ENCODE measurements at places on chromosomes 1 and 21. TPM values are rescaled to one million over a fixed set of nuclear protein-coding genes. Genes with fewer than 3 reads are reported as not detected.

Gene AMY1C
- total RNA-seq: not detected

- H3K36me3 ChIP-seq: no peaks in the 10 kb centered on the region
- no peaks in the 10 kb centered on the region for H3K27me3 ChIP-seq
- H3K4me1 ChIP-seq: peaks cover 6% of the 10 kb centered on the region
- no peak for DNase-seq
These were observed 4.1 kb downstream of the ETV3L start for GRCh38 chr1:157095551-157095950.

- H3K4me1 ChIP-seq: no peaks in the 10 kb centered on the region
- H3K4me3 ChIP-seq: no peak overlapping the region
- DNase-seq: no peak
- no peaks in the 10 kb centered on the region for H3K36me3 ChIP-seq
- no peak overlapping the region for H3K27ac ChIP-seq
- H3K27me3 ChIP-seq: no peaks in the 10 kb centered on the region
These were observed 10.7 kb downstream of the FMO2 start for GRCh38 chr1:171195767-171196166.

Gene ATP1A4
- not detected for total RNA-seq

- H3K4me1 ChIP-seq: peaks cover 26% of the 10 kb centered on the region
- DNase-seq: no peak
- H3K4me3 ChIP-seq: no peak overlapping the region
- no peaks in the 10 kb centered on the region for H3K27me3 ChIP-seq
- H3K27ac ChIP-seq: no peak overlapping the region
These were observed 212.7 kb upstream of the JUN start for GRCh38 chr1:58996341-58997059.

Gene CLDN17
- total RNA-seq: not detected

Gene PLA2G2D
- total RNA-seq: not detected

All from activated CD4-positive, alpha-beta memory T cell treated with anti-CD3 and anti-CD28 coated beads, Interleukin-2, amount 10 ng/mL, durations not matched to agents 7 days and 5 days (primary cell).